ENCODE measurements at places on chromosomes 7 and 10.

DNA sequence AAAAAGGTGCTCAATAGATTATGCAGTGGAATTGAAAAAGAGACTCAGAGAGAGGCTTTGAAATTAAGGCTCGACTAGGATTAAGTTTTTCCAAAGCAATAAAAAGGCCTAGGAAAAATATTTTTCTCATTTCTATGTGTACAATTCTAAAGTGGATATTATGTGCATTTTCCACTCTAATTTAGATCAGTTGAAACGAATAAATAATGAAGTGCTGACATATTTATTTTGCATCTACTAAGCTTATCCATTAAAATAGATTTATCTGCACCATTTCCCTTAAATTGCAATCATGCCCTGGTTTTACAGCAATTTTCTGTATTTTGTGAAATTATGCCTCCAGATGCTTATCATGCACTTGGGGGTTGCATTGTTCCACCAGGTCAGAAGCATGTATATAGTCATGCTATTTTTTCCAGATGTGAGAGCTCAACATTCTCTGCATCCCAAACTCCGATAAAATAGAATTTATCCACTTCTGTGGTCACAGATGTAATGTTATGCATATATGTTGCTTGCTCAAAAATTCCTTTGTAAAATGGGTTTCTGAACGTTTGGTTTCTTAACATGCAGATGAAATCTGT is 18.3 kb downstream of the FIGNL1 start:
- DNase-seq = no peak

DNA sequence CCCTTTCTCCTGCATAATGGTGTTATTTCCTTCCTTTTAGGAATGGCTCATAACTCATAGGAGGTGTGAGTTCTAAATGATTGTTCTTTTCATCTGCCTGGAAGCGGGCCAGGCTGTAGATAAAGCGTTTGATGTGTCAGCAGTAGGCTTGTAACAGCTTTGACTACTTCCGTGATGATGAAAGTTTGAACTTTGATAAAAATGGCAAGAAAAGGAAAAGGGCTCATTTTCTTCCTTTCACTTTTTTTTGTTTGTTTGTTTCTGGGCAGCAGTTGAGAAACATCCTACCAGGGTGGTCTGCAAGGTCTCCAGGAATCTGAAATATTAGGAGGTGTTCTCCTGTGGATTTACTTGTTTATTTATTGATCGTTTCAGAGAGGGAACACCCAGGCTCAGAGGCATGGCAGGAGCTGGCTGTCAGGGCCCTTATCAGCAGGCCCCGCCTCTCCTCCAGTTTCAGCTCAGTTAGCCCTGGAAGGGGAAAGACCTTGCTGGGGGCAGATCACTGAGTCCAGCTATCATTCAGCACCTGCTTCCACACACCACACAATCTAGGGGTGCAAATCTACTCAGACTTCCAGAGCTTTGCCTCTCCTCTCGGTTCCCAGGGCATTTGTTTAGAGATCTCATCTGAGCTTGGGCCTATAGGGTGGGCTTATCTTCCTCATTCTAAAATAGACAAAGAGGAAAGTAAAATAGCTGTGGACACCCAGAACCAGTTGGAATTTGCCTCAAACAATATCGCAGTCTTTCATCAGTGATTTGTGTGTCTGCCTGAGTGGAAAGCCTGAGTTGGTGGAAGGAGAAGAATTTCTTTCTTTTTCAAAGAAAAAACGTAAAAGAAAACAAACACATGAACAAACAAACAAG is 130.9 kb downstream of the BMPER start:
- DNase-seq = peak; percentile 70

- DNase-seq = no peak
Observed at GRCh38 chr10:131810805-131811629, 89.8 kb upstream of the PPP2R2D start.

- no peak for DNase-seq
Observed at GRCh38 chr10:101797403-101798059, 14.3 kb upstream of the NPM3 start.

- no peak for DNase-seq
Observed at GRCh38 chr7:26815426-26815825, 49.0 kb downstream of the SKAP2 start.

DNA sequence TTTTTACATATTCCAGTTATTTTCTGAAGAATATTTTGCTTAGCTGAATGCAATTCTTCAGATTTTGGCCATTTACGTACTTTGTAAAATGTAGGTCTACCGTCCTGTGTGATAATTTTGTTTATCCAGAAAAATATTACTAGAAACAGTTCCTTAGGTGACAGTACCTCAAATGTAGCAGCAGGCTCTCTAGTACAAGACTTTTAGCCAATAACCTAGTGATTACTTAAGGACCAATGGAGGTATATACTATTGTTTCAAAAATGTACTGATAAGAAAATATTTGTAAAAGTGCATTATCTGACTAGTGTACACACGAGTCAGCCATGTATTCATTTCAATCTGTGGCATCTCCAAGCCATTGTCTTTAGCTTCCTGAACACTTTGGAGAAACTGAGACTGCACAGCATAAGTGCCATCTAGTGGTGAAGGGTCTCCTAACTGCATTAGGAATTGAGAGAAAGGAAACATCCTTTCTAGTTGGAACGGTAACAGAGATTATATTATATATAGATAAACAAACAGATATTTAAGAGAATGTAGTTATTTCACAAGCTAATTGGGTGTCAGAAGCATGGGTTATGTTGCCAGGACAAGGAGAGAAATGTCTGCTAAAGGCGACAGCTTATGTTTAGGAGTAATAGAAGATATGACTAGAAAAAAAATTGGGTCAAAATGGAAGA is 23.7 kb downstream of the RTKN2 start:
- no peak for DNase-seq

- no peak for DNase-seq
Observed at GRCh38 chr10:112189465-112189864, 5.9 kb upstream of the GPAM start.

DNA sequence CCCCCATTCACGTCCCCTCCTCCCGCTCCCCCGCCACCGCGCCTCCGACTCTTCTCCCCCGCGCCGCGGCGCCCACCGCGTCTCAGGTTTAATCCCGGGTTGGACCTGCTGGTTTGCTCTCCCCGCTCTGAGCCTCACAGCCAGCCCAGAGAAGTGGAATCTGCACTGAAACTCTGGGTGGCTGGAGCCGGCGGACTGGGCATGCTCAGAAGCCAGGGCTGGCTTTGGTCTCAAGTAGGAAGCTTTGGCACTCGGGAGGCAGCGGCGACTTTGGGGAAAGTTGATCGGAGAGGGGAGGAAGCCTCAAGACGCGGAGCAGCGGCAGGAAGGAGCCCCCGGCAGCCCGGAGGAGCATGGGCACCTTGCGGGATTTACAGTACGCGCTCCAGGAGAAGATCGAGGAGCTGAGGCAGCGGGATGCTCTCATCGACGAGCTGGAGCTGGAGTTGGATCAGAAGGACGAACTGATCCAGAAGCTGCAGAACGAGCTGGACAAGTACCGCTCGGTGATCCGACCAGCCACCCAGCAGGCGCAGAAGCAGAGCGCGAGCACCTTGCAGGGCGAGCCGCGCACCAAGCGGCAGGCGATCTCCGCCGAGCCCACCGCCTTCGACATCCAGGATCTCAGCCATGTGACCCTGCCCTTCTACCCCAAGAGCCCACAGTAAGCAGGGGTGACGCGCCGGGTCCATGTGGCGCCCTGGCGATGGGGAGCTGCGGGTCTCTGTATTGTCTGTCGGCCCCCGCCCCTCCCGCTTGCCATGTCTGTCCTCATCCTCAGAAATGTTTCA is at the start of gene PRKG1:
Gene PRKG1, plus strand, starts transcription at position 250 of the 791 bp plus-strand sequence.
- no peak for DNase-seq

- no peak for DNase-seq
Observed at GRCh38 chr7:40659231-40659630, 524.4 kb downstream of the SUGCT start.

DNA sequence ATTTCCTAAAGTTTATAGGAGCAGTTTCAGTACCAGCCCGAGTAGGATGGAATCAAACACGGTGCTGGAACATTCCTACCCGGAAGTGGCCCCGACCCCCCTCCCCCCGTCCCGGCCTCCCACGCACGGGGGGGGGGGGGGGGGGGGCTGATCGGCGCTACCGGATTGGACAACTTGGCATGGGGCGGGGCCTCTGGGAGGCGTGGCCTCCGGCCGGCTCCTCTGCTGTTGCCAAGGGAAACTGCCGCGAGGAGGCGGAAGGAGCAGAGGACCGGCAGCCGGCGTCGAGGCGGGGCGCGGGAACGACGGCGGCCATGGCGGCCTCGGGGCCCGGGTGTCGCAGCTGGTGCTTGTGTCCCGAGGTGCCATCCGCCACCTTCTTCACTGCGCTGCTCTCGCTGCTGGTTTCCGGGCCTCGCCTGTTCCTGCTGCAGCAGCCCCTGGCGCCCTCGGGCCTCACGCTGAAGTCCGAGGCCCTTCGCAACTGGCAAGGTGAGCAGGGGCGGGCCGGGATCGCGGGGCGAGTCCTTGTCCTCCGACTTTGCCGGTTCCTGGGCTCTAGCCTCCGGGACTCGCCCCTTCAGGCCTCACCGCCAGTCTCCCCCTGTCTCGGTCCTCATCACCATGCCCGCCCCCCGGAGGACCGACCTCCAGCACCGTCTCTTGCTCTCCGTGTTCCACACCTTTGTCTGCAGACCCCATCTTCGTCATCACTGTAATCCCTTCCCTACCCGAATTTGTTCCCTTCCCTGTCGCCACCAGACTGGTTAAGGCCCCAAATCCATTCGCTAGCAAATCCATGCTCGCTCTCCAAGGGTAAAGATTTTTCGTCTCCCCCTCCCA is at the start of gene RHBDD2:
Gene RHBDD2, plus strand, starts transcription at position 266 of the 843 bp plus-strand sequence. Its CDS starts 49 bp downstream, at position 315.
- peak; percentile 76 for DNase-seq

GRCh38 chr10:15043674-15044073 is at the start of gene OLAH:
TSS of gene OLAH (plus strand) at chr10:15043943. CDS start at chr10:15047289, 3,346 bp downstream.
- DNase-seq = no peak

GRCh38 chr10:95485056-95485844 is 75.9 kb downstream of the SORBS1 start:
- DNase-seq = no peak

DNA sequence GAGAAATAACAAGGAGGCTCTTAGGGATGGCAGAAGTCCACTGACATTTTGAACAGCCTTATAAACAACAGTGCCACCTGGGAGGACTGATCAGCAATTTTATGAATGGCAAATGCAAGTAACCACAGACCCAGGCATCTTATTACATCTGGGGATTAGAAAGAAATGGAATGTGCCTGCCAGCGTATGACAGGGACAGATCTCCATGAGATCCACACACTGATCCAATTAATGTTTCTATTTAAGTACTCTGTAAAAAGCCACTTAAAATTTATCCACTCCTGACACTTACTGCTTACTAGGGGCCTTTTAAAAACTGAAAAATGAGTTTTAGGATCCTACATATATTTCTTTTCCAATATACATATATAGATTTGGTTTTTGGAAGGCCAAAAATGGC is 28.6 kb downstream of the PARD3 start:
- no peak for DNase-seq

- DNase-seq = no peak
Observed at GRCh38 chr7:77244222-77244934, 44.8 kb upstream of the FGL2 start.

DNA sequence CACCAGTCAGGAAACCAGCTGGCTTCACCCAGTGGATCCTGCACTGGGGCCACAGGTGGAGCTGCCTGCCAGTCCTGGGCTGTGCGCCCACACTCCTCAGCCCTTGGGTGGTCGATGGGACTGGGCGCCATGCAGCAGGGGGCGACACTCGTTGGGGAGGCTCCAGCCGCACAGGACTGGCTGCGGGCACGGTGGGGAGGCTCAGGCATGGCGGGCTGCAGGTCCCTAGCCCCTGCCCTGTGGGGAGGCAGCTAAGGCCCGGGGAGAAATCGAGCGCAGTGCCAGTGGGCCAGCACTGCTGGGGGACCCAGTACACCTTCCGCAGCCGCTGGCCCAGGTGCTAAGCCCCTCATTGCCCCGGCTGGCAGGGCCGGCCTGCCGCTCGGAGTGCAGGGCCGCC is 12.4 kb upstream of the NRG3 start:
- DNase-seq = no peak

DNA sequence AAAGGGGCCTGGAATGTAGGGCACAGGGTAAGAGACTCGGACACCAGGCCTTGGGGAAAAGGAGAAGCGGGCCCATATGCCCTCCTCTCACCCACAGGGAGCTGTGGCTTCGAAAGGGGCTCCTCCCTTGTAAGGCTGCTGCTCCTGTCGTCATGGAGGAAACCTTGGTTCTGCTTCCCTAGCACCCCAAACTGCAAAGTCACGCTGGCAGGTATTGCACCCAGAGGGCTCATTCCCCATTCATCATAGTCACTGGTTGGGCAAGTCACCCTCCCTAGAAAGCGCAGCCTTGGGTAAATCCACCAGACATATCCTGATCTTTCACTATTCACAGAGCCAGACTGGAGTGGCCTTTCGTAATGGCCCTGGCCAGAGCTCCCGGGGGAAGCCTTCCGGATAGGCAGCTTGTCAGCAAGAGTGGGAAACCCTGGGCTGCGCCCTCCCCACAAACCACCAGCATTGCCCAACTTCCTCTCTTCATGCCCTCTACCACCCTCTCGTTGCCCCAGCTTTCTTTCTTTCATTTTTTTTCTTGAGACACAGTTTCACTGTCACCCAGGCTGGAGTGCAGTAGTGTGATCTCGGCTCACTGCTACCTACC is 121.0 kb downstream of the HIP1 start:
- DNase-seq = peak; percentile 33

GRCh38 chr10:100330079-100330478 is at the start of gene PKD2L1:
TSS of gene PKD2L1 (minus strand) at chr10:100330228. CDS start at chr10:100330103, 125 bp downstream.
- no peak for DNase-seq

DNA sequence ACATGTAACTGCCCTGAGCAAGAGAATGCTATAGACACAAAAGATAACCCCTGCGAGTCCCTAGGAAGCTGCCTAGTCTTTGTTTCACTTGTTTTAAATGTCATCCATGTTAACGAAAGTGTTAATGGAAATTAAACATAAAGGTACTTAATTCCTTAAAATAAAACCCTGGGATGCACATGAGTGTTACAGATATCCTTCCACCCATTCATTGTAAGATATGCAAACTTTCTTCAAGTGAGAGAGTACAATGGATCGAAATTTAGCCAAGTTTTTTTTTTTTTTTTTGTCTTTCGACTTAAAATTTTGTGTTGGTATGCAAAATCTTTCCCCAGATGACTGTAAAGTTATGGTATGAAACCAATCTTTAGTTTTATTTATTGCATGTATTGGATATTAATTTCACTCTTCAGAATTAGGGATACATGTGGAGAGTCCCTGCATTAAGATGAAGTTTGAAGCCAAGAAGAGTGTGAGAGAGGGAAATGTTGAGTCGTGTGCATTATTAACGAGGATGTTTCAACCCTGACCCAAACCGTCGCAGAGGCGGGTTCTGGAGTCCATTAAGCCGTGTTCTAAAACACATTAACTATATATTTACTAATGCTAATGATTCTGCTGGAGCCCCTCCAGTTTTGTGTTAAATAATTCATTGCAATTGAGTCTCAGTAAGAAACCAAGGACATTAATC is 1.6 kb downstream of the CDK14 start:
- no peak for DNase-seq

- no peak for DNase-seq
Observed at GRCh38 chr10:89861584-89862301, 160.4 kb downstream of the KIF20B start.

All from CMK (cell line).